ENCODE measurements at places on chromosomes 5 and 9. TPM values are rescaled to one million over a fixed set of nuclear protein-coding genes. Genes with fewer than 3 reads are reported as not detected.

DNA sequence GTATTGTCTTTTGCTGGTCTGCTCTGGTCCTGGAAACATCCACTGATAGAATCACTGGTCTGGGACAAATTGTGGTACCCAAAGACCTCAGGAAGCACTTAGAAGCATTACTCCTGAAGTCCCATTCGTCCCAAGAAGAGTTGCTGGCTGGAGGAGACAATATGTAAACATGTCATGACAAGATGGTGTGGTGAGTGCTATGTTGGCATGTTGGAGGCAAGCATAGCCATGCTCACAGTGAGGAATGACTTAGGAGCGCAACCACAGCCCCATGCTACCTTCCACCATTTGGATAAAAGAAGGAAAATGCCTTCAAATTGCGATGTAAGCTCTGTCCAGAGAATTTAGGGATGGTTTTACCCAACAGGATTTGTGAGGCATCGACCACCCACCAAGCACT is 115.8 kb upstream of the STC2 start:
- H3K4me3 ChIP-seq = no peak overlapping the region
- H3K27ac ChIP-seq = no peak overlapping the region
- H3K27me3 ChIP-seq = peaks cover 4% of the 10 kb centered on the region
- DNase-seq = no peak
- H3K4me1 ChIP-seq = no peaks in the 10 kb centered on the region

UBTD2 gene
- 5.0 TPM for total RNA-seq

DNA sequence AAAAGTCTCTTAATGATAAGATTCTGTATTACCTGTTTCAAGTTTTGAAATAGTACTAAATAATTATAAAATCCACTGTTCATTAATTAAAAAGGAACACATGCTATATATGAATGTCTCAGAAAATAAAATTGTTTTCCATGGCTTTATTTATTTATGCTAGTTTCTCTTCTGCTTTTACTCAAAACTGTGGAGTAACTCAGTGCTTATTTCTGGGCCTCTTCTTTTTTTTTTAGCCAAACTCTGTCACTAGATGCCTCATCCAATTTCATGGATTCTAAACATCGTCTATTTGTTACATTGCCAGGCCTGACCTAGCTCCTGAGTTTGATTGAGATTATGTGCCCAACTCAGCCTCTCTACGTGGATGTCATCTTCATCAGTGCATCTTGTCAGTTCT is 1509.7 kb downstream of the MAT2B start:
- no peak overlapping the region for H3K27ac ChIP-seq
- no peak overlapping the region for H3K4me3 ChIP-seq
- H3K4me1 ChIP-seq = no peaks in the 10 kb centered on the region
- H3K36me3 ChIP-seq = no peaks in the 10 kb centered on the region
- DNase-seq = no peak

PCDHB7 gene
- total RNA-seq = not detected

DNA sequence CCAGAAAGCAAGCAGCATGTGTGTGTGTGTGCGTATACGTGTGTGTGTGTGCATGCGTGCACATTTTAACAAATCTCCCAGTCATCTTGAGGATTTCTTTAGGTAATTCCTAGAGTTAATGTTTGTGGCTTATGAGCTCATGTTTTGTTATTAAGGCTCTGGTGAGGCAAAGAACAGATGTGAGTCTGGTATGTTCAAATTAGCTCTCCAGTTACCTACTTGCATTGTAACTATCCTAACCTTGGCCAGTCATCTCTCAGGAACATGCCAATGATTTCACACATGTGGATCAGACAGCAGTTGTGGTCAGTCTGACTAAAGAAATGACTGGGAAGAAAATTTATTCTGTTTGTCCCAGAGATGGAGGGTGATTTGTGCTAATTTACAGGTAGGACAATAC is 163.1 kb downstream of the IZUMO3 start:
- H3K4me1 ChIP-seq = no peaks in the 10 kb centered on the region
- no peaks in the 10 kb centered on the region for H3K36me3 ChIP-seq
- no peak for DNase-seq
- H3K27me3 ChIP-seq = no peaks in the 10 kb centered on the region

DNA sequence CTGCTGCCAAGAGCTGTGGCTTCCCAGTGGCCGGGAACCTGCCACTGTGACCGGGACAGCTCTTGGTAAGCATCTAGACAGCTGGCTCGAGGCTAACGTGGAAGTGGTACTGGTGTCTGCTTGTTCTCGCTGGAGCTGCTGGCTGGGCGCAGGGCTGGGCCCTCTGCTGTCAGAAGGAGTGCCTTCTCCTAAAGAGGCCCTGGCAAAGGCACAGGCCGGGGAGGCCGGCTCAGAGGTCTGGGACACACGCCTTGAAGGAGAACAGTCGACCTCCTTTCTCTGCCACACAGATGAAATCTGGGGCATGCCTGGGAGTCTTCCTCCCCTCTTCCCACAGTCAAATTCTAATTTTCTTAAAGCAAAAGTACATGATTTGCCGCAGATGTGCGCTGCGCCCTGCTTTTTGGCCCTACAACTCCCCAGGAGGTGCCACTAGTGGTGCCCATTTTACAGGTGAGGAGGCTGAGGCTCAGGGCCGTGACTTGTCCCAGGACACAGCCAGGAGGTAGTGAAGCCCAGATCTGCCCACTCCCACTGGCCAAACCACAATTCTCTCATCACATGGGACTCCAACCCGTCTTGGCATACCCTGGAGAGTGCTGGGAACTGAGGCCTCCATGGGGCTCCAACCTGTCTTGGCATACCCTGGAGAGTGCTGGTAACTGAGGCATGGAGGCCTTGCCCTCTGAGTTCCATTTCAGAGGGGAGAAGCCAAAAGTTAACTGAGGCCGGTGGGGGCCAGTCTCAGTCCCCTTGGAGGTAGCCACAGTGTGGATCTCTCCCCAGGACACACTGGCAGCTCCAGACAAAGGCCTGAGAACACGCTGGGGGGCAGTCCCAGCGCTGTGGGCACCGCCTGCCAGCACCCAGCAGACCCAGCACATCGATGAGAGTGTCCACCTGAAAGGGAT is 12.0 kb upstream of the RXRA start:
- no peak for DNase-seq
- H3K27ac ChIP-seq = no peak overlapping the region
- H3K27me3 ChIP-seq = peaks cover 8% of the 10 kb centered on the region
- no peaks in the 10 kb centered on the region for H3K36me3 ChIP-seq

DNA sequence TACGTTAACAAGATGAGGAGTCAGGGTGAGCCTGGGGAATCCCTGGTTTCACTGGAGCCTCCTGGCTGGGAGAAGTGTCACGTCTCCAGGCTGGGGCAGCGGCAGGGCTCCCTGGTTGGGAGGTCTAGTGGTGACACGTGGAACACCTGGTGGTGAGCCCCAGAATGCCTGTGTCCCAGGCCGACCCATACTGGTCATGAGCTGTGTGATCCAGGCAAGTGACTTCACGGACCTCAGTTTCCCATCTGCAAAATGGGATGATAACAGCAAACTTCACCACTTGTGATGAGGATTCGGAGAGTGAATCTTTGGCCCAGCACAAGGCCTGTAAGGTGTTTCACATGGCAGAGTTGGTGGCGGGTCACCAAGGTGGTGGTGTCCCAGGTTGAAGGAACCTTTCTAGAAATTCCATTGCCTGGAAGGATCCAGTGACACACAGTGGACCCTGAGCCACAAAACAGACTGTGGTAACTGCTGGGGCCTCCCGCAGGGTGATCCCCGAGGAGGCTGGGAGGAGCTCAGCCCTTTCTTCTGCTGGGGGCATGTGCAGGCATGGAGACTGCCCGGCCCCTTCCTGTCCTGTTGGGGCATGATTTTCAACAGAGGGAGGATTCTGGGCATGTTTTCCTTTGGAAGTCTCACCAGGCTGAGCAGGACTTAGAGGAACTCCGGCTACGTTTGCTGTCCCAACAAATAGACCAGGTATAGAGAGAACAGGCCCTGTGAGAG is 153.9 kb upstream of the IER5L start:
- no peak for DNase-seq
- no peaks in the 10 kb centered on the region for H3K36me3 ChIP-seq
- no peak overlapping the region for H3K27ac ChIP-seq
- peaks cover 18% of the 10 kb centered on the region for H3K4me1 ChIP-seq
- no peaks in the 10 kb centered on the region for H3K27me3 ChIP-seq
- no peak overlapping the region for H3K4me3 ChIP-seq

GRCh38 chr9:117718085-117718484 is 13.9 kb downstream of the TLR4 start:
- no peak overlapping the region for H3K27ac ChIP-seq
- no peak for DNase-seq
- H3K4me3 ChIP-seq = no peak overlapping the region
- H3K4me1 ChIP-seq = peaks cover 19% of the 10 kb centered on the region
- no peaks in the 10 kb centered on the region for H3K27me3 ChIP-seq

DNA sequence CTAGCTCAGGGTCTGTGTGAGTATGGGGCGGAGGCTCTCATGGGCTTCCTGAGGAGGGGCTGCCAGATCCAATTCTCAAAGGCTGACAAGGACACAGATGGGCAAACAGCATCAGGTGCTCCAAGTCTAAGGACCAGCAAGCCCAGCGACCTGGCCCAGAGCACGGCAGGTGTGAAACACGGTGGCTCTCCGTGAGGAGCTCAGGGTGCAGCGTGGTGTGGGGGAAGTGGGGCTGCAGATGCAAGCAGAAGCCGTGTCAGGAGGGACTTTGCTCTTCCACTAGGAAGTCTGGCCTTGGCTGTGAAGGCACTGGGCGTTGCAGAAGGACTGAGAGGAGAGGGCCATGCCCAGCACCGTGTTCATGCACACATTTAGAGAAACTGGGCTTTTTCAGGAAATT is 420.0 kb downstream of the GADD45G start:
- H3K36me3 ChIP-seq = no peaks in the 10 kb centered on the region
- peaks cover 15% of the 10 kb centered on the region for H3K27me3 ChIP-seq
- H3K4me3 ChIP-seq = no peak overlapping the region
- no peaks in the 10 kb centered on the region for H3K4me1 ChIP-seq

CD74 gene
- total RNA-seq = 444 TPM

SPARC gene
- total RNA-seq = not detected

CNTFR gene
- not detected for total RNA-seq

DNA sequence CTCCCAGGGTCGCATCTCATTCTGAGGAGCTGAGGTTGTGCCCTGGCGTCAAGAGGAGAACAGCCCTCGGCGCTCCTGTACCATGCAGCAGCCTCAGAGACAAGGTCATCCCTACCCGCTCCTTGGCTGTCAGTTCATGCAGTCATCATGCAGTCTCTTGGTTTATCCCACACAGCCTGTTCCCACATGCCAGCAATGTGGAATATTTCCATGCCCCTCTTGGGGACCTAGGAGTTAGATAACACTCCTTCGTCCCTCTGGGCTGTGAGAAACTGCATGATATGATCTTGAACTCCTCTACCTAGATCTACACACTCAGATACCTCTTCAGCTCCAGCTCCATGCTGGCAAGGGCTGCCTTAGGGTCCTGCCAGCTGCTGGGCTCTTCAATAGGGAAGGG is 97.6 kb downstream of the BOD1 start:
- H3K4me3 ChIP-seq = no peak overlapping the region
- DNase-seq = no peak
- peaks cover 9% of the 10 kb centered on the region for H3K27me3 ChIP-seq
- no peak overlapping the region for H3K27ac ChIP-seq
- no peaks in the 10 kb centered on the region for H3K36me3 ChIP-seq
- no peaks in the 10 kb centered on the region for H3K4me1 ChIP-seq

NUTM2F gene
- total RNA-seq = not detected

GRCh38 chr5:122996091-122996490 is 40.4 kb downstream of the PPIC start:
- H3K4me1 ChIP-seq = no peaks in the 10 kb centered on the region
- no peak overlapping the region for H3K4me3 ChIP-seq
- no peak overlapping the region for H3K27ac ChIP-seq
- DNase-seq = no peak

DNA sequence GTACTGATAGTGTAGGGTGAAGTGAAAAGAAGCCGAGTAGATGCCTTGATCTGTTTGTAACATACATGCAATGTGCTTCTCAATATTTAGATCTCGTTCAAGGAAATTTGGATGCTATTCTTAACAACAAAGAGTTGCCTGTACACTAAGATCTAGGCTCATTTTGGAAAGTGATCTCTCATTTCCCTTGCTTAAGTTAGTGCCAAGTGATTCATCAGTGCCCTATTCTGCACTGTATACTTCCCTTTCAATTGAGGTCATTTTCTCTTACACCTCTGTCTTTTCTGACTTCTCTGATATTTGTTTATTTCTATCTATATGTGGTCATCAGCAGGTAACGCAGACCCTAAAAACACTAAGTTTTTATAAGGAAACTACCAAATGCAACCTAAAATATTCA is 528.6 kb upstream of the PTPRD start:
- H3K36me3 ChIP-seq = no peaks in the 10 kb centered on the region
- no peak overlapping the region for H3K27ac ChIP-seq
- H3K27me3 ChIP-seq = no peaks in the 10 kb centered on the region
- H3K4me3 ChIP-seq = no peak overlapping the region
- no peaks in the 10 kb centered on the region for H3K4me1 ChIP-seq

UGT3A2 gene
- not detected for total RNA-seq

- H3K4me1 ChIP-seq = peaks cover 14% of the 10 kb centered on the region
- peaks cover 10% of the 10 kb centered on the region for H3K36me3 ChIP-seq
- H3K27me3 ChIP-seq = no peaks in the 10 kb centered on the region
Observed at GRCh38 chr5:410911-411517, 32.0 kb upstream of the EXOC3 start.

PKD2L2 gene
- total RNA-seq = not detected

ITK gene
- 251 TPM for total RNA-seq

DNA sequence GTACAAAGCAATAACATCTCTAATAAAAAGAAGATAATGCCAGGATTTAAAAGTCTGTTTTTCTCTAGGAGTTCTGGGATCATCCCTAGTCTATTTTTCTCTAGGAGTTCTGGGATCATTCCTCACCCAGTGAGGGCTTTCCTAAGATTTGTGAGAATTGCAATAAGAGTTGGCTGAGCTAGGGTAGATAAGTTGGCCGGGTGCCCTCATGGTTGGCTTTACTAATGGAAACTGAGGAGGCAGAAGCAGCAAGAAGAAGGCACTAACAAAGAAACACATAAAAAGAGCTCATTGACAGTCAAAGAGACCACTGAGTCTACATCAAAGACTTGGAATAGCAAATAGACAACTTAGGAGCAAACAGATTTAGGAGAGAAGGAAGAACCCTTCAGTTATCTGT is 4.2 kb downstream of the SLC1A3 start:
- peaks cover 34% of the 10 kb centered on the region for H3K27me3 ChIP-seq
- no peak overlapping the region for H3K4me3 ChIP-seq
- no peak overlapping the region for H3K27ac ChIP-seq
- H3K36me3 ChIP-seq = no peaks in the 10 kb centered on the region

SLC1A1 gene
- total RNA-seq = 0.05 TPM

Measured in activated T-helper 1 cell treated with anti-CD3 and anti-CD28 coated beads, Interleukin-12 subunit alpha, Interleukin-12 subunit beta, Interleukin-2, Interleukin-4 antibody, amounts not matched to agents 30 ng/mL and 10 ng/mL and 1 ng/mL, durations not matched to agents 14 hours and 24 hours and 36 hours (primary cell).